NCI-H1436 treated with DMSO at 0.1 percent for 48 hours (cell line): ENCODE measurements at places on chromosomes 3 and 15.

- no peak for DNase-seq
Measured at GRCh38 chr3:155443815-155444214, 150.3 kb upstream of the STRIT1 start.

DNA sequence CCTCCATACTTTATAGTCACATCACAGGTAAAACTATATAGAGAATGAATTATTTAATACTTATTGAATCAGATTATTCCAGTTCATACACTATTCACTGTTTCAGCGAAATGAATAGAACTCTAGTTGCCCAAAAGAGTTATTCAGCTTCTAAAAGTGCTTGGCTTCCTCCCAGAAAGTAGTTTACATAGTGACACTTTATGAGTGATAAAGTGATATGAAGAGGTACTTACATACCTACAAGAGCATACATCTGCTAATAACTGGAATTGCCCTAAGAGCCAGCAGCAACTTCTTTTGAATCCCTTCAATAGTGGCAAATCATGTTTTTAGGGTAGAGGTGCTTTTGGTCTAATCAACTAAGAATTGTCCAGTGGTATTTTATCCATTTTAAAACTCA lies 635.1 kb upstream of the AGTR1 start:
- DNase-seq: peak; percentile 82

GRCh38 chr3:123733805-123734526 lies 149.1 kb upstream of the HACD2 start:
- DNase-seq: no peak

GRCh38 chr3:33833408-33834095 lies 35.1 kb downstream of the PDCD6IP start:
- no peak for DNase-seq

DNA sequence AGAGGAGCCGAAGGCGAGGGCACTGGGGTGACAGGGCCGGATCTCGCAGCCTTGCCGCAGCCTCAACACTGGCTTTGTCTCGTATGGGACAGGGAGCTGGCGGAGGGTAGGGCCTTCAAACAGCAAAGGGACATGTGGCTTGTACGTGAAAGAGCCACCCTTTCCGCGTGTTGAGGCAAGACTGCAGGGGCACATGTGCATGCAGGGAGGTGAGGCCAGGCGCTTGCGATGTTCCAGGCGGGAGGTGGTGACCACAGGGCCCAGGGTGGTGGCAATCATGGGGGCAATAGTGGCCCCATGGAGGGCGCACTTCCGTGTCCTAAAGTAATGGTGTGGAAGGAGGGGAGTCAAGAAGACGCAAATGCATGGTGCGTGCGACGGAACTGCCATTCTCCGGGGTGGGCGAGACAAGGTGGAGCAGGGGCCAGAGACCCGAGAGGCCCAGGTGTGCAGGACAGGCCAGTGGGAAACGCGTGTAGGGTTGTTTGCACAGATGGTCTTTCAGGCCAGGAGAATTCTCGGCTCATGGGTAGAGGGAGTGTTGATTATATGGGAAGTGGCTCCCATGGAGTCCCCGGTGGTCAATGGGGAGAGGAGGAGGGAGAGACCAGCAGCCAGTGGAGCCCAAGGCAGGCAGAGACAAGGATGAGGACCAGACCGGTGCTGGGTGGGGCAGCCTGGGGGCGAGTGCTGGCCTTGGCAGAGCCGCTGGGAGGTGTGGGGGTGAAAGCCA lies 45.8 kb upstream of the PCSK6 start:
- no peak for DNase-seq

DNA sequence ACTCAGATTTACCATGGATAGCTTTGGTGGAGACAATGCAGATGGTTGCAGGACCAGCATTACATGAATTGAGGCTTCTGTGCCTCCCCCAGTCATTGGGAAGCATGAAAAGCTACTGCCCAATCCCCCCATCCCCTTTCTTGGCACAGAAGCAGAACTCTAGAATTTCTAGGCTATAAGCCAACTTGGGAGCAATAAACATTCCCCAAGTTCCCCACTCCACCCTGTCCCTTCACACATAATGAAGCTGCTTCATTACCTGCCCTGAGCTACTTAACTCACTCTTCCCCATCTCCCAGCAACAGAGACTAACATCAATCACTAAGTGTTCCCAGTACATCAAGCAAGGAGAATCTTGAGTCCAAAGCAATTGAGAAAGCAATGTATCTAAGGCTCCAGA lies 164.5 kb downstream of the RORA start:
- no peak for DNase-seq

GRCh38 chr3:173863551-173863950 lies 466.0 kb downstream of the NLGN1 start:
- DNase-seq: no peak

- no peak for DNase-seq
Measured at GRCh38 chr3:22617372-22617771, 585.8 kb upstream of the UBE2E2 start.

DNA sequence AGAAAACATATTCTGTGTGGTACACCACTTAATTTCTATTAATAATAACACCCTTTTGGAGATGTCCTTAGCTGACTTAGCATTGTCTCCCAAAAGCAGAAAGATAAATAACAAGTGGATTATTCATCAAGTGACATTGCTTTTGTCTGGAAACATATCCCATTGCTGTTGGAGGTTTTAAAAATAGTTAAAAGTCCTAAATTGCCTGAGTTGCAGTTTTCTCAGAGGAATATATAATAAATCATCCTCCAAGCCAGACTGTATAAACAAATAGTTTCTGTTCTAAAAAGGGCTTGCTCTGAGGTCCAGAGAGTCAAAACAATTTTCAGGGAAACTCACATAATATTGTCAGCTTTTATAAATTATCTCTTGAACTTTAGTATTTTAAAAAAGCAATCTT lies 60.4 kb upstream of the CD96 start:
- DNase-seq: no peak

GRCh38 chr15:40340740-40341400 lies at the start of gene CCDC9B:
CCDC9B (minus strand) TSS chr15:40340939; CDS start chr15:40340819, 120 bp downstream.
- peak; percentile 35 for DNase-seq

DNA sequence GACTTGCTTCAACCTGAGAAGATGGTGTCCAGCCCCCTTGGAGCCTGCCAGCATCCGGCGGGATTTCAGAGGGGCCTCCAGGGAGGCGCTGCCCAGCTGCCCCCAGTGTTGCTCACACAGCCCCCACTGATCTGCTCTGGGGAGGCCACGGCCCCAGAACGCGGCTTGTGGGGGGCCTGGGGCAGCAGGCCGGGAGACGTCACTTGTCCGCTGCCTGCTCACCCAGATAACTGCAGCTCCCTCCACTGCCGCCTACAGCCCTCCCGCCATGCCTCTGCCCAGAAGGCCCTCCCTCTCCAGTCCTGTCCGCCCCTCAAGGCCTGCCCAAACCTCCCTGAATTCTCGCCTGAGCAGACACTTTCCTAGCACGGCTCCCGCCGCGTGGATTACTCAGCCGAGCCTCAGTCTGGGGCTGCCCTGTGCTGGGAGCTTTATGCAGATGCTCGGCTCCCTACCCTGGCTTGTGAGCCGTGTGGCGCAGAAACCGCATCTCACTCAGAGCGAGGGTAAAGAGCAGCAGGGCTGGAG lies 17.2 kb upstream of the ADIPOQ start:
- DNase-seq: no peak

DNA sequence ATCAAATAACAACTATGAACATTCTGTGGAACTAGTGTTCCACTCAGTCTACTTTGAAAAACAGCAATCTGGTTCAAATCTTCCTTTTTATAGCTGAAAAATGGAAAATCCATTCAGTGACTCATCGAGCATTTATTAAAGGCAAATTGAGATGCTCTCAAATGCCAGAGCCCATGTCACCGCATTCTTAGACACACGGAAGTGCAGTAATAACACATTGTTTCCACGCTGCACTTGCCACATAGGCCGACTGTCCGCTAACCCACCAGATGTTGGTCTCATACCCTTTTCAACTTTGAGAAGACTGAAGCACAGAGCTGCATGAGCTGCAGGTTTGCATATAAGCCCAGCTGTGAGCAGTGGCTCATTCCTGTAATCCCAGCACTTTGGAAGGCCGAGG lies 95.9 kb downstream of the TMEM266 start:
- no peak for DNase-seq

- DNase-seq: no peak
Measured at GRCh38 chr3:141648055-141648910, 89.8 kb upstream of the RNF7 start.

DNA sequence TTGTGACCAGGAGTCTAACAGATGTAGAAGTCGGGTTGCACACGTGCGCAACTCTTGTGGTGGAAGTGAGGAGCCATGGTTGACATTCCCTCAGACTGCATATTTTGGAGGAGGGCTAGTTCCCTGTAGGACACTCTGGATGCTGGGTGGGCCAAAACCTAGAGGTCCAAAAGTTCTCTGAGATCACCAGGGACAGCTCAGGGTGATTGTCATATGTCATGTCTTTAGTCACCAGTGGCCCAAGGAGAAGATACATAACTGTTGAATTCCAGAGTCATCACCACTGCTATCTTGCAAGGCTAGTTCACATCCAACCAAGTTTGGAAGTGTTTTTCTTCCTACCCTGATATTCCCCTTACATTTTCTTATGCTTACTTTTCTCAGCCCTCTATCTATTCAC lies 95.2 kb upstream of the C3orf80 start:
- no peak for DNase-seq

- DNase-seq: no peak
Measured at GRCh38 chr3:147832611-147833010, 423.4 kb downstream of the ZIC1 start.

- no peak for DNase-seq
Measured at GRCh38 chr3:55678546-55679216, 191.6 kb upstream of the WNT5A start.

- DNase-seq: no peak
Measured at GRCh38 chr3:28680050-28680449, 331.4 kb upstream of the AZI2 start.

GRCh38 chr3:41033956-41034519 lies 165.3 kb upstream of the CTNNB1 start:
- DNase-seq: no peak

GRCh38 chr3:17116007-17116600 lies 231.3 kb downstream of the PLCL2 start:
- DNase-seq: no peak

- DNase-seq: no peak
Measured at GRCh38 chr15:94666553-94666952, 435.2 kb downstream of the MCTP2 start.

GRCh38 chr3:141608438-141608837 lies 121.6 kb downstream of the RASA2 start:
- DNase-seq: no peak

DNA sequence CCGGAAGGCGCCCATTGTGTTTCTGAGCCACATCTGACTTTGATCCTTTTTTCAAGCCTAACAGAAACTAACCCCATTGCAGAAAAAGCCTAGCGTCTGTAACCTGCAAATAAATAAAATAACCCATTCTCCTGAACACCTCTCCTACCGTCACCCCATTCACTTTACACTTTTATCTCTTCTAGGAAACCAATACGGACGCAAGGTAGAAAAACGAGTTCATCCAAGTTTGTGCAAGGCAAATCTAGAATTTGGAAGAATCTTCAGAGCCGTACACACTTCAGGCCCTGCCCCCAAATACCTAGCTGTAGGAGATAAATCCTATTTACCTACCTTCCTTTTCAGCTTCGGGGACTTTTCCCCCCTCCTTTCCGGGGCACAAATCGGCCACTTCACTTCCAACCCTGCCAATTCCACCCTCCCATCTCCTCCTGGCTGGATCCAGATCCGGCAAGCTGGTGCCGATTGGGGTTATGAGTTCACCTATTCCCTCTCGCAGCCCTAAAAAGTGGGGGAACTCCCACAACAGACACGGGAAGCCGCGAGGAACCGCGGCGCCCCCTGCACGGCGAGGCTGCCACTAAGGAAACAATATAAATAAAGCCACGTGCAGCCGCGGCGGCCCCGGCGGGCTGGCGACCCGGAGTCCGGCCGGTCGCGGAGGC lies 987 bp downstream of the PRTG start:
- DNase-seq: no peak

- no peak for DNase-seq
Measured at GRCh38 chr15:80997692-80998091, 3.0 kb upstream of the TLNRD1 start.

DNA sequence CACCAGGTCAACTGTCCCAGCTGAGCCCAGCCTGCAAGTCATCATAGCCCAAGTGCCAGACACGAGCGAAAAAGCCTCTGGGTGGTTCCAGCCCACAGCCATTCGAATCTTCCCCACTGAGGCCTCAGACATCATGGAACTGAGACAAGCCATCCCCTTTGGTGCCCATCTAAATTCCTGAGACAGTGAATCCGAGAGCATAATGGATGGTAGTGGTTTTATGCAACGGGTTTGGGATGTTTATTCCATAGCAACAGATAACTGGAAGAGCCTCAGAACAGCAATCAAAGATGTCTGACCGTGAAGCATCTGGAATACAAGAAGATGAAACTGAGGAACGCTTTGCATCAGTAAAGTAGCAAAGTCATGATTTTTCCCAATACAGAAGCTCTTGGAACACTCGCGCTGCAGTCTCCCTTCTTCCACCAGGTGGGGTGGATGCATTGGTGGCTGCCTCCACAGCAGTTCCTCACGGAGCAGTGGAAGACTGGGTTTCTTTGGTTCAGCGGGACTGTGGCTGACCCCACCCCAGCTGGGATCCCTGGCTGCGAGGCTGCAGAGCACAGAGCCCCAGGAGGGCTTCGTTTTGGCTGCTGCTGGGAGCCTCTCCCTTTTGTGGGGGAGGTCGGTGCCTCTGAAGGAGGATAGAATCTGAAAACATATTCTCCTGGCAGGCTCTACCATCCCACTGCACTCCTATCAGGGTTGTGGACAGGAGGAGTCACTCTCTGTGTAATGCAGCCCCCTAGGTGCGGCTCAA lies 26.4 kb upstream of the PDE8A start:
- DNase-seq: peak; percentile 0

- no peak for DNase-seq
Measured at GRCh38 chr15:59945036-59945435, 59.1 kb upstream of the FOXB1 start.

DNA sequence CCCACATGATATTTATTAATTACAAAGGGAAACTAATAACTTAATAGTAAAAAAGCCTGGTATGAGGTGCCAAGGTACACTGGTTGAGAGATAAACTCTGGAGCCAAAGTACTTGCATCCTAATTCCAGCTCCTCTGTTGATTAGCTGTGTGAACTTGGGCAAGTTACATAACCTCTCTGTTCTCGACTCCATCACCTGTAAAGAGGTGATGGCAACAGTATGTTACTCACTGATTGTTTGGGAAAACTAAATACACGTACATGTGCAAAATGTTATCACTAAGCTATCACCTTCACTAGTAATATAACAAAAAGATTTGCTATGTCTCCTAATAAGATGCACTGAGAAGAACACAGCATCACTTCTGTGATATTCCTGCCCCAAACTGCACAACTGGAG lies 206.4 kb downstream of the MEX3B start:
- DNase-seq: no peak

DNA sequence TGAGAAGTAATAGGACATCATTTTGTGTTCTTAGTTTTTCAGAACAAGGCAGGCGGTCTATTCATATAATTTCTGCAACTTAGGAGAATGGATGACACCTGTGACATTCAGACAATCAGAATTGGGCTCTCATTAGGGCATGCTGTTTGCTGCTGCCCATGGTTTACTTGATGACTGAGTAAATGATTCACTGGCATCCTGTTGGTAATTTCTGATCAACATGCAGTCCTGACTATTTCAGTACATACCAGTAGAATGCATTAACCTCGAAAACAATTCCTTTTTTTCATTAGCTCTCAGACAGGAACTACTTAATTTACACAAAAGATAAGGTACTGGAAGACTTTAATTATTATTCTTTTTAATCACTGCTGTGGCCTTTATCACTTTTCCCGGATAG lies 641.6 kb downstream of the NSUN3 start:
- DNase-seq: no peak

GRCh38 chr15:89085289-89085926 lies 2.8 kb upstream of the ABHD2 start:
- no peak for DNase-seq
